Activated CD4-positive, alpha-beta T cell treated with anti-CD3 and anti-CD28 coated beads, Interleukin-2, Interleukin-6, amounts not matched to agents 100 ng/mL and 50 ng/mL, durations not matched to agents 16 hours and 8 hours (primary cell): ENCODE measurements at places on chromosomes 6 and 20.
A peak's percentile ranks its signal among the peaks of the same experiment; 100 is the strongest.

DNA sequence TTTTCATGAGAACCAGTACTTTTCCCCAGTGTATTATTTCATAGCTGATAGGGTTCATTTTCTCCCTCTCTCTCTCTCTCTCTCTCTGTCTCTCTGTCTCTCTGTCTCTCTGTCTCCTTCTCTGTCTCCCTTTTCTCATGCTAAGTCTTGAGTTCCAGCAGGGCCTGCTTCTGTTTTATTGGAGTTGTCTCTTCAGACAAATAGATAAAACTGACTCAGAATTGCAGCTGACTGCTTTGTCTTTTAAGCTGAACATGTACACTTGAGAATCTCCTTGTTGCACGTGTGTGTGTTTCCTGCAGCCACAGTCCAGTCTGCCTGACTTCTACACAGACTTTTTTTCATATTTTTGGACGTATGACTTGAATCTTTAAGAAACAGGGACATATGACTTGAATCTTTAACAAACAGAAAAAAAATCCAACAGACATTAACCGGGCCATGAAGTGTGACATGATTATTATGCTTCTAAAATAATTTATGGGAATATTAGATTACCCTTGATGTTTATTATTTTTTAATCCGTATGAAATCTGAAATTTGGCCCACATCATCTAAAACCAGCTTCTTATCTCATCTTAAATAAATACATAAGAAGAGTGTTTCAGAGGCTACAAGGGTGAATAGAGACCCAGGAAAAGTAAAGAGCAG, 71.5 kb downstream of the JAG1 start:
- DNase-seq = no peak

DNA sequence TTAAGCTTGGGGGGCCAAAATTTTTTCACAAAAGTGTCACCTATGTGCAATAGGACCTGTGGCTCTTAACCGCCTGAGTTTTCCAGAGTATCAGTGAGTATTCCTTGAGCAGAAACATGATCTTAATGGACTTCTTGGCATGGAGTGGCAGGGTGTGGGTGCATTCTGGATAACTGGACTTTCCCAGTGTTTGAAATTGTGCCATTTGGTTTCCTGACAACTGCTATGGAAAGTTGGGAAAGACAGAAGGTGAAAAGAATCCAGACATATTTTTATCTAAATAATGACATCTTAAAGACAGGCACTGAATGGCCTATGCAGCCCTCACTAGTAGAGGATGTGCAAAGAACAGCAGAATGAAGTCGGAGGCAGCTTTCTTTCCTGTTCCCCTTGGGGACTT, 34.3 kb upstream of the ADTRP start:
- DNase-seq = no peak

GRCh38 chr6:134308800-134309199, 9.1 kb downstream of the SGK1 start:
- DNase-seq = no peak

DNA sequence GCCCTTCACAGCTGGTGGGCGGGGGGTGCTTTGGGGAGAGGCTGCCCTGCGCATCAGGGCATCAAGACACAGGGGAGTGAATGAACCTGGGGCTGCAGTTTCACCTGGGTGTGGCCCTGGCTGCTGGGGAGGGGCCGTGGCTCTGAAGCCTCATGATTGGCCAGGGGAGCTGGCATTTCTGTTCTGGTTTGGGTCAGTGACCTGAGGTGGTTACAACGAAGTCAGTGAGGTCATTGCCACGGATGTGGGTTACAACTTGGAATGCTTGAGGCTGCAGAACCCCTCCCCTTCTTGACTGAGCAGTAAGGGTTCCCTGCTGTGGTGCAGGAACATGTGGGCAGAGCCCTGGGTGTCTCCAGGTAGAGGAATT, 3.0 kb downstream of the TCEA2 start:
- DNase-seq = peak; percentile 89

DNA sequence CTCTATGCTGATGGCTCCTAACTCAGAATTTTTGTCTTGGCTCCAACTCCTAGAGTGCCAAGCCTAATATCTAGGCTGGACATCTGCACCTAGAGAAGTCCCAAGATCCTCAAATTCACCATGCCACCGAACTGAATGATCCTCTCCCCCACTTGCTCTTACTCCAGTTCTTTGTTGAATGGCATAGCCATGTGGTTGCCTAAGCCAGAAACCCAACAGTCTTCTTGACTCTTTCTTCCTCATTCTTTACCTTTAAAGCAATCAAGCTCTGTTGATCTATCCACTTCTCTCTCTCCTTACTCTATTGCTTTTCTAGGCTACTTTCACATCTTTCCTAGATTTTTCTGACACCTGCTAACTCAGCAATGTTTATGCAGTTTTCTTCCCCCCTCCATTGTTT, 126.5 kb upstream of the FOXO3 start:
- no peak for DNase-seq

DNA sequence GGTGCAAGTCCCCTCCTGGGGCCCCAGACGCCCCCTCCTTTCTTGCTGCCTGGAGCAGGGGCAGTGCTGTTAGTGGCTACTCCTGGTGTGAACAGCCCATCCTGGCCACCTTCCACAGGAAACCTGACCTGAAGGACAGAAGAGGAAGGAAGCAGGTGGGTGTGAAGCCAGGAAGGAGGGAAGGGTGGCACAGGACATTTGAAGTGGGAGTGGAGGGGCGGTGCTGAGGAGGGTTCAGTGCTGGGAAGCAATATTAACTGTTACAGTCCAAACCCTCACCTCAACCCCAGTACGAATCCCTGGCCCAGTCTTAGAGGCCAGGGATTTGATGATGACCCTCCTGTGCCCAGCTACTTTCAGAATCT, 766 bp downstream of the PRICKLE4 start:
- no peak for DNase-seq

DNA sequence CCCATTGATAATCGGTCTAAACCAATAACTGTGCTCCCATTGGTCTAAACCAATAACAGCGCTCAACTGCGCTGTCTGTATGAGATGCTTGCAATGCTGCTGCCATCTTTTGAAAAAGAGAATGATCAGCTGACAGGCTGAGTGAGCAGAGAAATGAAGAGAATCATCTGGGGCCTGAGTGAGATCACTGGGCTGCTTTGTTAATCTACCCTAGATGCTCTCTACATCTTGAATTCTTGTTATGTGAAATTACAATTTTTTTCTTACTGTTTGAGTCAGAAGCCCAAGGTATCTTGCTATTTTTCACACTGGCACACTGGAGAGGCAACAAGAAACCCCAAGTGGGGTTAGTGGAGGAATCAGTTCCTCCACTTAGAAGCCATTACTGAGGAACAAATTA, 91.5 kb upstream of the GCM1 start:
- DNase-seq = peak; percentile 23

GRCh38 chr6:115945812-115946211, 114.9 kb downstream of the FRK start:
- DNase-seq = no peak
